PC-3 (cell line): ENCODE measurements at places on chromosomes 4 and X. TPM values are rescaled to one million over a fixed set of nuclear protein-coding genes. Genes with fewer than 3 reads are reported as not detected.

HNRNPDL gene
- 207 and 215 TPM in 2 replicates for total RNA-seq

CXorf49 gene
- not detected in 2 replicates for total RNA-seq

RAB9A gene
- total RNA-seq, result 21.0 and 29.5 TPM in 2 replicates

SRPX2 gene
- 12.2 and 19.3 TPM in 2 replicates for total RNA-seq

PLK4 gene
- 42.5 and 54.5 TPM in 2 replicates for total RNA-seq

SSX1 gene
- not detected in 2 replicates for total RNA-seq

GSX2 gene
- total RNA-seq, result not detected in 2 replicates

TMEM31 gene
- total RNA-seq, result 0.40 TPM in 1 of 2 replicates, not detected in the other

BRS3 gene
- not detected in 2 replicates for total RNA-seq

- no peaks in the 10 kb centered on the region for H3K27me3 ChIP-seq
- H3K4me3 ChIP-seq, result no peak overlapping the region
- H3K27ac ChIP-seq, result no peak overlapping the region
- H3K36me3 ChIP-seq, result no peaks in the 10 kb centered on the region
- no peaks in the 10 kb centered on the region for H3K4me1 ChIP-seq
Measured at GRCh38 chr4:129014566-129015509, 78.5 kb downstream of the SCLT1 start.

DNA sequence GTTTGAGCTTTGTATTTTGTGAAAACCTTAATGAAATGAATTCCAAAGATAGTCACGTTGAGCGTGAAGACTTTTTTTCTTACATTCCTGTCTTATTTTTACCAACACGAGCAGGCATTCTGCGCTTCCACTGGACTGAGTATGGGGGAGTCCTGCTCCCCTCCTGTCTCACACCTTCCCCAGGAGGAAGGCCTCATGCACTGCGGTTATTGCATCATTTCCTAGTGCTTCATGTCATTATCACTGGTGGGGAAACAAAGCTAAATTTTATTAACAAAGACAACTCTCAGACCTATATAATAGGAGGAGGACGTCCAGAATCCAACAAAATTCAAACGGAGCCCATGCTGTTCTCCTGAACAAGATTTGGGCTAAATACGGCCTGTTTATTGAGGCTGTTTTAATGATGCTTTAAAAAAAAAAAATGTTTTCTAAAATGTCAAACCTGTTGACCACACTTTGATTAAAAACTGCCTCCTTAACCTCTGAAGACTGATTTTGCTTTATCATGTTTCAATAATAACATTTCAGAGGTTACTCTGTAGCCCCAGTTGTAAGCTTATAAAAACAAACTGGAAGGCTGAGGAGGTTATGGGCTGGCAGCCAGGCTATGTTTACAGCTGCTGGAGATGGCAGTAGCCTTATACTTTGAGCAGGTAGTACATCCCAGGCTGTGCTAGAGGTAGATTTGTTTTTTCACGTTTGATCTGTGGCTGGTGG, 118.0 kb downstream of the SOWAHB start:
- H3K27me3 ChIP-seq, result no peaks in the 10 kb centered on the region
- no peak overlapping the region for H3K4me3 ChIP-seq
- H3K4me1 ChIP-seq, result peaks cover 31% of the 10 kb centered on the region
- no peak for DNase-seq
- 0 out of 2 replicates have a peak, but pooled peaks cover 19% of the 10 kb centered on the region for H3K36me3 ChIP-seq
- no peak overlapping the region for H3K27ac ChIP-seq

GRCh38 chr4:68119921-68120320, 9.7 kb downstream of the TMPRSS11F start:
- DNase-seq, result no peak
- H3K36me3 ChIP-seq, result no peaks in the 10 kb centered on the region
- H3K27ac ChIP-seq, result no peak overlapping the region

DNA sequence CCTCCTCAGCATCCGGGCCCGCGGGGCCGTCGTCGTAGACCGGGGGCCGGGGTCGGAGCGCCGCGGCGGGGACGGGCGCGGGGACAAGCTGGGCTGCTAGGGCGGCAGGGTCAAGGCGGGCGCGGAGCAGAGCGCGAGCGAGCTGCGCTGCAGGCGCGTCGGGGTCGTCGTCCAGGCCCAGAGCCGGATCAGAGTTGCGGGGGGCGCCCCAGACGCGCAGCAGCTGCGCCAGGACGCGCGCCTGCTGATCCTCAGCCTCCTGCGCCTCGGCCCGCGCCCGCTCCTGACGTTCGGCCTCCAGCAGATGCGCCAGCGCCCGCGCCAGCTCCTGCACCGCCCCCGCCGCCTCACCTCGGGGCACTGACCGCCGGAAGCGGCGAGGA, 3.5 kb downstream of the PCSK1N start:
- no peak for DNase-seq
- H3K4me3 ChIP-seq, result no peak overlapping the region
- no peaks in the 10 kb centered on the region for H3K36me3 ChIP-seq
- no peak overlapping the region for H3K27ac ChIP-seq
- H3K27me3 ChIP-seq, result no peaks in the 10 kb centered on the region
- H3K4me1 ChIP-seq, result peaks cover 12% of the 10 kb centered on the region

- no peak overlapping the region for H3K27ac ChIP-seq
- H3K4me1 ChIP-seq, result no peaks in the 10 kb centered on the region
- no peaks in the 10 kb centered on the region for H3K27me3 ChIP-seq
- no peak for DNase-seq
- H3K4me3 ChIP-seq, result no peak overlapping the region
Measured at GRCh38 chr4:40800064-40800463, 50.3 kb downstream of the NSUN7 start.

- no peaks in the 10 kb centered on the region for H3K36me3 ChIP-seq
- H3K27ac ChIP-seq, result 0 out of 2 replicates have a peak overlapping the region, but pooled peaks have one; percentile 18
- peaks cover 19% of the 10 kb centered on the region for H3K27me3 ChIP-seq
- peak; percentile 27 for DNase-seq
- no peaks in the 10 kb centered on the region for H3K4me1 ChIP-seq
- H3K4me3 ChIP-seq, result no peak overlapping the region
Measured at GRCh38 chr4:180164799-180165198, 2078.4 kb upstream of the TENM3 start.

GRCh38 chrX:100216083-100216482, 194.0 kb downstream of the PCDH19 start:
- no peaks in the 10 kb centered on the region for H3K27me3 ChIP-seq
- no peak overlapping the region for H3K27ac ChIP-seq
- H3K4me3 ChIP-seq, result no peak overlapping the region
- H3K36me3 ChIP-seq, result no peaks in the 10 kb centered on the region
- no peaks in the 10 kb centered on the region for H3K4me1 ChIP-seq

GRCh38 chr4:92359491-92359890, 55.7 kb downstream of the GRID2 start:
- no peaks in the 10 kb centered on the region for H3K4me1 ChIP-seq
- H3K36me3 ChIP-seq, result no peaks in the 10 kb centered on the region
- H3K4me3 ChIP-seq, result no peak overlapping the region
- no peak overlapping the region for H3K27ac ChIP-seq
- H3K27me3 ChIP-seq, result no peaks in the 10 kb centered on the region

DNA sequence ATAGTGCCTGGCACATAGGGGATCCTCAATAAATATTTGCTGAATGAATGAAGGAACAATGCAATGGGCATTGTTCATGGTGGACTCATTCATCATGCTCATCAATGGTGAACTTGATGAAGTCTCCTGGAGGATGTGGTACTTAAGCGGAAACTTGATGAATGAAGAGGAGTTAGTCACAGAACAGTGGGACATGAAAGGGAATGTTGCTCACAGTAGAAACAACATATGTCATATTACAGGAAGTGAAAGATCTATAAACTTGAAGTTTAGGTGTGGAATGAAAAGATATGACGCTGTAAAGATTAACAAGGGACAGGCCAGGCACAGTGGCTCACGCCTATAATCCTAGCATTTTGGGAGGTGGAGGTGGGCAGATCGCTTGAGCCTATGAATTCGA, 224.1 kb downstream of the PPP3CA start:
- no peak overlapping the region for H3K4me3 ChIP-seq
- H3K27me3 ChIP-seq, result no peaks in the 10 kb centered on the region
- peaks cover 10% of the 10 kb centered on the region; the same call in 1 of the 2 replicates for H3K4me1 ChIP-seq
- peak overlapping the region; percentile 48; the same call in 1 of the 2 replicates for H3K27ac ChIP-seq

DNA sequence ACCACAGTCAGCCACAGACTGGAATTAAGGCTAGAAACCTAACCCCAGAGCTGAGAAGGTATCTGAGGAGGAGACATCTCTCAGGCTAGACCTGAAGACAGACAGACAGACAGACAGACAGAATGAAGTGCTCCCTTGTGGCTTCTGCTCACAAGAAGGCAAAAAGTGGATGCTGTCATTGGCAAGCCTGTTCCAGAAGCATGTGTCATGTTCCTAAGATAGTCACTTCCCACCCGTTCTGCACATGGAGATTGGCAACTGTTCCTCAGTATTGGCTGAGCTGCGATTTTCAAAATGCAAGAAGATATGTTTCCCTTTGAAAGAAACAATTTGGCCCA, 166.4 kb downstream of the NSUN7 start:
- H3K36me3 ChIP-seq, result no peaks in the 10 kb centered on the region
- peaks cover 11% of the 10 kb centered on the region for H3K4me1 ChIP-seq
- no peak overlapping the region for H3K4me3 ChIP-seq
- no peak overlapping the region for H3K27ac ChIP-seq
- H3K27me3 ChIP-seq, result no peaks in the 10 kb centered on the region

GRCh38 chr4:188196134-188196735, 57.0 kb downstream of the TRIML1 start:
- no peaks in the 10 kb centered on the region for H3K4me1 ChIP-seq
- no peaks in the 10 kb centered on the region for H3K27me3 ChIP-seq
- H3K4me3 ChIP-seq, result no peak overlapping the region
- no peaks in the 10 kb centered on the region for H3K36me3 ChIP-seq
- no peak for DNase-seq

GRCh38 chr4:84924434-84924833, 42.1 kb downstream of the WDFY3 start:
- H3K36me3 ChIP-seq, result no peaks in the 10 kb centered on the region
- H3K4me1 ChIP-seq, result peaks cover 26% of the 10 kb centered on the region
- no peak overlapping the region for H3K4me3 ChIP-seq
- H3K27me3 ChIP-seq, result no peaks in the 10 kb centered on the region
- H3K27ac ChIP-seq, result no peak overlapping the region
- DNase-seq, result peak; percentile 52

GRCh38 chr4:53089936-53090729, 228.0 kb downstream of the RASL11B start:
- H3K27ac ChIP-seq, result no peak overlapping the region
- DNase-seq, result no peak
- H3K27me3 ChIP-seq, result no peaks in the 10 kb centered on the region
- no peaks in the 10 kb centered on the region for H3K4me1 ChIP-seq
- no peaks in the 10 kb centered on the region for H3K36me3 ChIP-seq

GRCh38 chr4:4474476-4474875, 67.4 kb downstream of the STX18 start:
- peaks cover 6% of the 10 kb centered on the region; the same call in 1 of the 2 replicates for H3K36me3 ChIP-seq
- no peak for DNase-seq
- no peak overlapping the region for H3K27ac ChIP-seq
- no peaks in the 10 kb centered on the region for H3K27me3 ChIP-seq

DNA sequence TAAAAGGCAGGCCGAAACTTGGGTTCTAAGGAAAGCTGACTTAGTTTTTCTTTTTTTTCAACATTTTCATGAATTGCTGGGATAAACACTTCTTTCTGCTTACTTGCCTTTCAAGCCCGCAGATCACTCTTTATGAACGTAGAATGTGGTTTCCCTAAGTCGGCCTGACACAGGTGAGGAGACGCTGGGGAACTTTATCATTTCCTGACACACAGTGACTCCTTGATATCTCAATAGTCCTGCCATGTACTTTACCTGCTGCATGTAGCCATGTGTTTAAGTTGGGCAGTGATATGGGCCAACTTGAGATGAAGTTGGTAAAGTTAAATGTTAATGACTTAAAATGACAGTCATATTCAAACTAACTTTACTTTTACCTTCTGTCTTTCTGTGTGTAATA, 26.6 kb upstream of the SNCA start:
- no peaks in the 10 kb centered on the region for H3K4me1 ChIP-seq
- DNase-seq, result no peak
- H3K27ac ChIP-seq, result no peak overlapping the region
- no peaks in the 10 kb centered on the region for H3K36me3 ChIP-seq

GRCh38 chr4:153094435-153094834, 109.8 kb upstream of the TRIM2 start:
- DNase-seq, result no peak
- H3K27ac ChIP-seq, result no peak overlapping the region
- H3K36me3 ChIP-seq, result no peaks in the 10 kb centered on the region

DNA sequence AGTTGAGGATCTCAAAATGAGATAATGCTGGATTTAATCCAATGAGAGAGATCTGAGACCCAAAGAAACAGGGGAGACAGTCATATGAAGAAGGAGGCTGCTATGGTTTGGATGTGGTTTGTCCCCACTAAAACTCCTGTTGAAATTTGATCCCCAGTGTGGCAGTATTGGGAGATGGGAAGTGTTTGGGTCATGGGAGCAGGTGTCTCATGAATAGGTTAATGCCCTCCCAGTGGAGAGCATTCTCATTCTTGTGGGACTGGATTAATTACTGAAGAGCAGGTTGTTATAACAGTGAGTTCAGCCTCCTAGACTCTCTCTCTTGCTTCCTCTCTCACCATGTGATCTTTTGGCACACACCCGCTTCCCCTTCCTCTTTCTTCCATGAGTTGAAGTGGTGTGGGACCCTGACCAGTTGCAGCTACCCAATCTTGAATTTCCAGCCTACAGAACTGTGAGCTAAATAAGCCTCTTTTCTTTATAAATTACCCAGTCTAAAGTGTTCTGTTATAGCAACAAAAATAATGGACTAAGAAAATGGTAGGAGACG, 70.3 kb downstream of the PPEF2 start:
- H3K4me1 ChIP-seq, result no peaks in the 10 kb centered on the region
- H3K36me3 ChIP-seq, result no peaks in the 10 kb centered on the region
- no peak overlapping the region for H3K27ac ChIP-seq
- DNase-seq, result no peak
- H3K4me3 ChIP-seq, result no peak overlapping the region
- H3K27me3 ChIP-seq, result no peaks in the 10 kb centered on the region

- H3K27me3 ChIP-seq, result no peaks in the 10 kb centered on the region
- no peak for DNase-seq
- no peaks in the 10 kb centered on the region for H3K4me1 ChIP-seq
- no peak overlapping the region for H3K4me3 ChIP-seq
Measured at GRCh38 chrX:51006064-51006463, 95.5 kb downstream of the BMP15 start.

- no peaks in the 10 kb centered on the region for H3K27me3 ChIP-seq
- no peaks in the 10 kb centered on the region for H3K36me3 ChIP-seq
- DNase-seq, result no peak
- H3K4me1 ChIP-seq, result no peaks in the 10 kb centered on the region
Measured at GRCh38 chr4:6252051-6252450, 17.6 kb upstream of the WFS1 start.

DNA sequence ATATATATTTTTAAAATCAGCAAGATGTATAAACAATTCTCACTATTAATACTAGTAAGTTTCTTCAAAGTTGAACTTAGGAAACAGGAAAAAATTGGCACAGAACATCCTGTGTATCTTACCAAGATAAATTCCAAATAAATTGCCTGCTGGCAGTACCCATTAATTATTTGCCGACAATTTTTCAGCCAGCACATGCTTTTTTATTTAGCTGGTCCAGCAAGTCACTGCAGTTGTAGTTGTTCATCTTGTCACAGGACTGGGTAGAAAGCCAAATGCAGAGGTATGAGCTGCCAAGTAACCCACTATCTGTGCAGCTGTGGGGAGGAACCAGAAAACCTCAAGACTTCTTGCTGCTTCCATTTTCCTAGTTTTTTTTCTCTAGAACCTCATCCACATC, 113.4 kb downstream of the PACRGL start:
- no peak for DNase-seq
- H3K27ac ChIP-seq, result no peak overlapping the region
- H3K4me3 ChIP-seq, result no peak overlapping the region
- no peaks in the 10 kb centered on the region for H3K36me3 ChIP-seq
- peaks cover 63% of the 10 kb centered on the region for H3K27me3 ChIP-seq
